Stimulated activated CD8-positive, alpha-beta memory T cell treated with anti-CD3 and anti-CD28 coated beads, Interleukin-7, amount 100 ng/mL, for 4 hours (primary cell): ENCODE measurements at places on chromosomes 6 and 20.

DNA sequence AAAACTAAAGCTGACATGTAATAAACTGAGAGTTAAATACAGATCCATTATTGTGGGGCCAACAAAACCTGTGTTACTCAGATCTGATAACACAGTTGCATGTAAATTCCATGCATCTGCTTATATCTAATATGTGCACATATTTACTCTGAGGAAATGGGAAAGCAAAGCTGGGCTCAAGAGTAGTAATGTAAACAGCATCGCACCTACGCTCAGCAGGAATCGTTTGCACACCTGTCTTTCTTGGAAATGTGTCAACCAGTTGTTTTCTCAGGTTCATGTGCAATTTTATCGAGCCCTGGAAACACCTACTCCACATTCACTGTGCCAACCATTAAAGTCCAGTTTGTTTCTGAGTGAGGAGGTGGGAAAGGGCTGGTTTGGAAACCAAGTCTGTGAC, 80.3 kb upstream of the CNKSR3 start:
- DNase-seq, result no peak

DNA sequence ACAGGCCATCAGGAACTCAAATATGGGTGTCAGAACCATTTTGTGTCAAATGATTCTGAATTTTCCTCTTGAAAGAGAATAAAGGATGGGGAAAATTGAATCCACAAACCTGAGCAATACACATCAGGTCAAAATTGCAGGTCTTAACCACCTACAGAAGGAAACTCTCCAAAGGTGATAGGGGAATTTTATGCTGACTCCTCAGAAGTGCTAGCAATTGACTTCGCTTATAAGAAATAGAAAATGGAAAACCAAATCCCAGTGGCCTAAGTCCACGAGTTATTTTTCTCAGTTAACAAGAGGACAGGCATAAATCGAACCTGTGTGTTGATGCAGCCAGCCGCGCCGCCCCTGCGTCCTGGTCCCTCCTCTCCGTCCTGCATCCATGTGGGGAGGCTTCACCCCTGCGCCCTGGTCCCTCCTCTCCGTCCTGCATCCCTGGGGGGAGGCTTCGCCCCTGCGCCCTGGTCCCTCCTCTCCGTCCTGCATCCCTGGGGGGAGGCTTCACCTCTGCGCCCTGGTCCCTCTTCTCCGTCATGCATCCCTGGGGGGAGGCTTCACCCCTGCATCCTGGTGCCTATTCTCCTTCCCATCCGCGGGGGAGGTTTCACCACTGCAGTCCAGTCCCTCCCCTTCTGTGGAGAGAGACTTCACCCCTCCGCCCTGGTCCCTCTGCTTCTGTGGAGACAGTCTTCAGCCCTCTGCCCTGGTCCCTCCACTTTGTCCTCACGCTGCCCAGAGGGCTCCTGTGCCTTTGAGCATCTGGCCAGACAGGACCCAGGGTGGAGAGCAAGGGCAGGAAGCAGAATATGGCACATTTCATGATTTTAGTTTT, 230.3 kb downstream of the SMOC2 start:
- DNase-seq, result no peak

GRCh38 chr6:15329197-15329671, 83.4 kb downstream of the JARID2 start:
- DNase-seq, result no peak

DNA sequence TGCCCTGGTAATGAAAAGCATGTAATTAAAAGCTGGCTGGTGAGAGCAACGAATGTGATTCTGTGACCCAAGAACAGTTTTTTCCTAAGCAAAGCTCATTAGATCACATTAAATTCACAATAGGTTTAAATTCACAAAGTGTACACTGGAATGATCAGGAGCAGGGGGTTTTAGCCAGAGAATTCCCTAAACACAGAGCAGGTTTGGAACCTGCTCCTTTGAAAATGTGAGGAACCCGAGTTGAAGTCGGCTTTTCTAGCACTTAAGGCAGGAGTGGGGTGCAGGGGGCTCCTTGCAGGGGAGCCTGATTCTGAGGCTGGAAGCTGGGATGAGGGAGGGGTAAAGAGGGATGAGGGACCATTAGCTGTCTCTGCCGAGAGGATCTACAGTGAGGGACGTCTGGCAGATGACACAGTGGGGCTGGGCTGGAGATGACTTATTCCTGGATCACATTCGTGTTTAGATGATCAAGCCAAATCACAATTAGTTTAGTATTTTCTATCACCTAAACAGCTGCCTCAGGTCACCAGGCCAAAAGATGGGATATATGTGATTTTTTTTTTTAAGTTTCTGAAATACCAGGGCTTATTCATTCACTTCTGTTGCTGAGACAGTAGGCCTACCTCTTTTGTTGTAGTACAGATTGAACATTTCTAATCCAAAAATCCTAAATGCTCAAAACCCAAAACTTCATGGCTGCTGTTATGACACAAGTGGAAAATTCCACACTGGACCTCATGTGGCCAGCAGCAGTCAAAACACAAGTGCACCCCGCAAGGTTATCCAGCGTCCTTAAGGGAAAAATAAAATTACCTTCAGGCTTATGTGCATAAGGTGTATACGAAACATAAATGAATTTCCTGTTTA, 93.1 kb upstream of the HIVEP1 start:
- DNase-seq, result no peak

DNA sequence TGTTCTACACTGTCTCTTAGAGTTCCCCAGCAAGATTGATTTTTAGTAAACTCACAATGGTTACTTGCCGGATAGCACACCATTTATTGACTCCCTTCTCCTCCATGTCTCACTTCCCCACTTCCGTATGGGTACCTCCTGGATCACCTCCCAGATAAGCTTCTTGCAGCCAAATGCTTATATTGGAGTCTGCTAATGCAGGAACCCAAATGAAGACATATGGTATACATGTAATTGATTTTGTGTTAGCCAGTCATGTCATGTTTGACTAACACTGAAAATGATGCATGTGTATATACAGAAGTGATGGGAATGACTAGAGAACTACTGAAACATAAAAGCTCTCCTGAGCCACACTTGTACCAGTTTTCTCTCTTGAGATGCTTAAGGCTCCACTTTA, 46.1 kb upstream of the TMX4 start:
- DNase-seq, result no peak

DNA sequence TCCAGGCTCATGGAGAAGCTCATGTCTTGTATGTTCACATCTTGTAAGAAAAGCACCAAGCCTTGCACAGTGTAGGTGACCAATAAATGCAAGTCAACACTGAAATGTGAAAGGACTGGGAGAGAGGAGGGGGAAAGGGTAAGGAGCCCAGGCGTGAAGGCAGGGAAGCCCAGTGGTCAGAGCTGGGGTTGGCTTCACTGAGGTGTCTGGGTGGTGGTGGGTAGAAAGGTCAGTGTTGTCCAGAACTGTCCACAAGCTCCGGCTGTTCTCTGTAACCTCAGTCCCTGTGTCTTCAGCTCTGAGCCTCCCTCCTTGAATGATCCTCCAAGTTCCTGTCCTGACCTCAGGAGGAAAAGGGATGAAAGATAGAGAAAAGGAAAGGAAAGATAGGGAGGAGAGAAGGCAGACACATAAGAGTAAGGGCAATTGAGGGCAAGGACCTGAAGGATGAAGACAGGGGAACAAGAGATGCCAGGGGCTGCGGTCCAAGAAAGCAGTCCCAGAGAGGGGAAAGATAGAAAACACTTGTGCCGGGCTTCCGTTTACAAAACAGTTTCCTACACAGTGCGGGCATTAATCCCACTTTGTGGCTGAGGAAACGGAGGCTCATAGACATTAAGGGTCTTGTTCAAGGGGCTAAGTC, 2.4 kb upstream of the TNXB start:
- no peak for DNase-seq

- DNase-seq, result no peak
These were observed 25.3 kb upstream of the KIAA1586 start for GRCh38 chr6:57021086-57021720.
